Tracheal epithelial cell (primary cell): ENCODE measurements at places on chromosomes 11 and 22. TPM values are rescaled to one million over a fixed set of nuclear protein-coding genes. Genes with fewer than 3 reads are reported as not detected.

The ISX gene
- total RNA-seq, result not detected in 2 replicates

The OR10A5 gene
- not detected in 2 replicates for total RNA-seq

The OR10A6 gene
- total RNA-seq, result not detected in 2 replicates

The UBQLN3 gene
- not detected in 2 replicates for total RNA-seq

The OR4A47 gene
- total RNA-seq, result not detected in 2 replicates

The KRTAP5-9 gene
- not detected in 2 replicates for total RNA-seq

The BLID gene
- total RNA-seq, result 0.24 TPM in 1 of 2 replicates, not detected in the other

The PAX6 gene
- 0.96 TPM in 1 of 2 replicates, not detected in the other for total RNA-seq
